Myocyte (in vitro differentiated cells): ENCODE measurements at places on chromosomes 16 and 17. TPM values are rescaled to one million over a fixed set of nuclear protein-coding genes. Genes with fewer than 3 reads are reported as not detected.

DNA sequence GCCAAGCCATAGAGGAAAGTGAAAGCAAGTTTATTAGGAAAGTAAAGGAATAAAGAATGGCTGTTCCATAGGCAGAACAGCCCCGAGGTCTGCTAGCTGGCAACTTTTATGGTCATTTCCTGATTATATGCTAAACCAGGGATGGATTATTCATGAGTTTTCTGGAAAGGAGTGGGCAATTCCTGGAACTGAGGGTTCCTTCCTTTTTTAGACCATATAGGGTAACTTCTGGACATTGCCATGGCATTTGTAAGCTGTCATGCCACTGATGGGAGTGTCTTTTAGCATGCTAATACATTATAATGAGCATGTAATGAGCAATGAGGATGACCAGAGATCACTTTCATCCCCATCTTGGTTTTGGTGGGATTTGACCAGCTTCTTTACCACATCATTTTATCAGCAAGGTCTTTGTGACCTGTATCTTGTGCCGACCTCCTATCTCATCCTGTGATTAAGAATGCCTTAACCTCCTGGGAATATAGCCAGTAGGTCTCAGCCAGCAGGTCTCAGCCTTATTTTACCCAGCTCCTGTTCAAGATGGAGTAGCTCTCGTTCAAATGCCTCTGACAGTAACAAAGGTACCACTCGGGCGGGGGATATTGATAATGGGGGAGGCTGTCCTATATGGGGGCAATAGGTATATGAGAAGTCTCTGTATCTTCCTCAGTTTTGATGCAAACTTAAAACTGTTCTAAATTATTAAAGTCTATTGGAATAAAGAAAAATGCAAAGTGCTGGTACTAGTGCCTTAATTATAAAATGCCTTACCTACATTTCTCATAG lies 38.9 kb upstream of the HELZ start:
- DNase-seq = no peak

GRCh38 chr17:17531156-17531555 lies 35.0 kb upstream of the RASD1 start:
- no peak for DNase-seq

DNA sequence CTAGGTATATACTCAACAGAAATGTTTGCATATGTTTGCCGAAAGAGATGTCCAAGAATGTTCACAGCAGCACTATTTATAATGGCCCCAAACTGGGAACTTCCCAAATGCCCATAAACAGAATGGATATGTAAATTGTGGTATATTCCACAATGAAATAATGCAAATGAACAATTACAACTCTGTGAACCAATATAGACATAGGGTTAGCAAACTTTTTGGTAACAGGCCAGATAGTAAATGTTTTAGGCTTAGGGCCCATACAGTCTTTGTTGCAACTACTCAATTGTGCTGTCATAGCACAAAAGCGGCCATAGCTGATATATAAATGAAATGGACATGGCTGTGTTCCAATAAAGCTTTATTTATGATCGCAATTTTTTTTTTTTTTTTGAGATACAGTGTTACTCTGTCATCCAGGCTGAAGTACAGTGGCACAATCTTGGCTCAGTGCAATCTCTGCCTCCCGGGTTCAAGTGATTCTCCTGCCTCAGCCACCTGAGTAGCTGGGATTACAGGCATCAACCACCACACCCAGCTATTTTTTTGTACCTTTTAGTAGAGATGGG lies 16.5 kb downstream of the XYLT1 start:
- DNase-seq = no peak

DNA sequence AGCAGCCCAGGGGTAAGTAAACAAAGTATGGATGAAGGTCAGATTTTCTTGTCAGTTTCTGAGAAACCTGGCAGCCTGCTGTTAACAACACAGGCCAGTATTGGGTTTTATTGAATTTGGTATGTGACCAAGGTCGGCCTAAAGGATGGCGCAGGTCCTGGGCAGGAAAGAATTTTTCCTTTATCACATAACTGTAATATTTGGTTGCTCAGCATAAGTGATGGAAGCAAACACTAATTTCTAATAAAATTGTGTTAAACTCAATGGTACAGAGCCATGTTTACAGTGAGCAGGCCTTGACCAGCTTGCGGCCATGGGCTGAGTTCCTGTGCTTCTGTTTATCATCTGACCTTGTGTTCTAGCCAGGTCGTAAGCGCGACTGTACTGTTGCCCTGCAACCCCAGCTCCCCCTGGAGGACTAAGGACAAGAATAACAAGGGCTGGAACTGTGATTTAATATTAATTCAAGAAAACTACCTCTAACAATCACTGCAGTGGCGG lies 10.5 kb downstream of the POLDIP2 start:
- DNase-seq = no peak

DNA sequence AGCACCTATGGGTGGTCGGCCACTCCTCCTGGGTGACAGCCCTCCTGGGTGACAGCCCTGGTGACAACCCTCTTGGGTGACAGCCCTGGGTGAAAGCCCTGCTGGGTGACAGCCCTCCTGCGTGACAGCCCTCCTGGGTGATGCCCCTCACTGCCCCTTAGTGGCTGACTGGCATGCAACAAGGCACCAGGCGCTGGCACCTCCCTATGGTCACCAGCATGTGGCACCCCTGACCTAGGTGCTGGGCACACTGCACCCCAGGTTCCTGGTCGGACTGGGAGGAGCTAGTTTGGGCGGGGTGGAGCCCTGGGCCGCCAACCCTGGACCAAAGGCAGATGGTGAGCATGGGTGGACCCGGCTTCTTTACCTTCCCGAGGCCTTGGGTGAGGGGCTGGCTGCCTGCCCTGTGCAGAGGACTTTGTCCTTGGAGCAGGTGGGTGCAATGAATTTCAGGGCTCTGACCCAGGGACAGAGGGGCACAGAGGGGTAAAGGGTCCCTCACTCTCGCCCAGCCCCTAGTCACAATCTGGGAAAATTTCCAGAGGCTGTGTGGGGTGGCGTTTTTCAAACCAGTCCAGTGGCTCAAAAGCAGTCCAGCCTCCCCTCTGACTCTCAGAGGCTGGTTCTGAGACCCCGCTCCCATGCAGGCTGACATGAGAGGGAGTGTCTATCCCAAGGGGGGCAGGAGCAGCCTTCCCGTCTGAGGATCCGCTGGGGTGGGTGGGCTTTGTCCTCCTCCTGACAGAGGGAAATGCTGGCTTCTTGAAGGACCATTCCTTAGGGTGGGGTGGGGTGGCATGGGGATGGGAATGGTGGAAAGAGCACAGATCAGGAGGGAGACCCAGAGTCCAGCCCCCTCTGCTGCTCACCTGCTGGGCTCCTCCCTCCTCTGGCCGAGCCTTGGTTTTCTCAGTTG lies 25.9 kb upstream of the TNFRSF13B start:
- no peak for DNase-seq

DNA sequence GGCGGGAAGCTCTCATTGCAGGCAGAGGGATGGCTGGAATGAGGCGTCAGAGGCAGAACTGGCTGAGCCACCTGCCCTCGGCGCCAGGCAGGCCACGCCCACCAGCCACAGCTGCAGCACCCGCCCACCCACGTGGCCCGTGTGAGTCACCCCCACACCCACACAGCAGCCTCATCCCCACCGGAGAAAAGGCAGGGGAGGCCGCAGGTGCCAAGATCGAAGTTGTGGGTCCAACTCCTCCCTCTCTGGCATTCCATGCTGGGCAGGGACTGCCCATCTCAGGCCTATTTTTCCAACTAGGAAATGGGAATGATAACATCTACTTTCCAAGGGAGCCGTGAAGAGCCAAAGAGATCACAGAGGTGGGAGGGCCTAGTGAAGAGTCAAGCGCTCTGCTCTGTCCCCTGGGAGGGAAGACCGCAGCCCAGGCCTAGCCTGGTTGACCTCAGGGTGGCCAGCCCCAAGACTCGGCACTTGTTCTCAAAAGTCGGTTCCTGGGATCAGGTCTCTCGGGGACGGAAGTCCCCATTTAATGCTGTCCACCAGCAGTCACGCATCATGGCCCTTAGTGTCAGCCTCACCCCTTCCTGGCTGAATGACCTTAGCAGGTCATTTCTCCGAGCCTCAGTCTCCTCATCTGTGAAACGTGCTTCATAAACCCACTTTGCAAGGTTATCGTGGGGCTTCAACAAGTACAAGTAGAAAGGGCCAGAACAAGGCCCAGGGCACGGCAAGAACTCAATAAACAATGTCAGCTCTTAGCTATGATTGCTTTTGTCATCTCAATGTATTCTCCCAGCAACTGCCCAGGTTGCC lies at the start of gene TRPV3:
Gene TRPV3, minus strand, starts transcription at position 45 of the 816 bp plus-strand sequence. CDS start 2,962 bp downstream, outside the sequence.
- peak; percentile 71 for DNase-seq

- DNase-seq = peak; percentile 50
Observed at GRCh38 chr17:5555254-5555653, 29.1 kb downstream of the NLRP1 start.

- DNase-seq = no peak
Observed at GRCh38 chr17:46007461-46007965, 8.5 kb downstream of the STH start.

GRCh38 chr17:75809631-75810111 lies 25.1 kb downstream of the UNK start:
- DNase-seq = no peak

GRCh38 chr17:16879686-16880085 lies 92.2 kb downstream of the TNFRSF13B start:
- no peak for DNase-seq

- peak; percentile 15 for DNase-seq
Observed at GRCh38 chr17:1553354-1554266, 9.0 kb downstream of the PITPNA start.

GRCh38 chr17:50689251-50689650 lies 18.5 kb downstream of the ANKRD40 start:
- peak; percentile 76 for DNase-seq

GRCh38 chr16:16938009-16938408 lies 532.8 kb downstream of the XYLT1 start:
- DNase-seq = no peak

DNA sequence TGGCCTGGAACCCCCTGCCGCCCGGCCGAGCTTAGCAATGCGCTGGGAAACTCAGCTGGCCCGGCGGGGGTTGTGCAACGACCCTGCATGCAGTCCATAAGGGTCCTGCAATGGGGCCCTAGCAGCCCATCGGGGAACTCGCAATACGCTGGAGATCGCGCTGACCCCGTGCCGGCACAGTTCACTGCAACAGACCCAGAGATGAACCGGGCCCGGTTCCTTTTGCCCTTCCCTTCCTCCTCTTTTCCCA lies 375 bp downstream of the SLC25A11 start:
- no peak for DNase-seq

DNA sequence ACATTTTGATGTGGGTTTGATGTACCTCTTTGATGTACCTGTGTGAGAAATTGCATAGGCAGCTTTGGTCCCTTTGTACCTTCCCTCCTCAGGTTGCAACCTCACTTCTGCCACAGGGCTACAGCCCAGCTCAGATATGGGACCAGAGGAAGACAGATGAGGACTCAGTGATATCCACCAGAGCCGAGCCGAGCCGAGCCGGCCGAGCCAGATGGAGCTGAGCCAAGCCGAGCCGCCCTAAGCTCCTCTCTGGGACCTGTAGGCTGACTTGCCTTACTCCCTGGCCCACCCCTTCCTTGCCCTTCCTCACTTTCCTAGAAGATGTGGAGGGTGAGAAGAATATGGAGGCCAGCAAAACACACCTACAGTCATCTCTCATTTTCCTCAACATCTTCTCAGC lies 3.8 kb downstream of the HEATR9 start:
- DNase-seq = no peak

DNA sequence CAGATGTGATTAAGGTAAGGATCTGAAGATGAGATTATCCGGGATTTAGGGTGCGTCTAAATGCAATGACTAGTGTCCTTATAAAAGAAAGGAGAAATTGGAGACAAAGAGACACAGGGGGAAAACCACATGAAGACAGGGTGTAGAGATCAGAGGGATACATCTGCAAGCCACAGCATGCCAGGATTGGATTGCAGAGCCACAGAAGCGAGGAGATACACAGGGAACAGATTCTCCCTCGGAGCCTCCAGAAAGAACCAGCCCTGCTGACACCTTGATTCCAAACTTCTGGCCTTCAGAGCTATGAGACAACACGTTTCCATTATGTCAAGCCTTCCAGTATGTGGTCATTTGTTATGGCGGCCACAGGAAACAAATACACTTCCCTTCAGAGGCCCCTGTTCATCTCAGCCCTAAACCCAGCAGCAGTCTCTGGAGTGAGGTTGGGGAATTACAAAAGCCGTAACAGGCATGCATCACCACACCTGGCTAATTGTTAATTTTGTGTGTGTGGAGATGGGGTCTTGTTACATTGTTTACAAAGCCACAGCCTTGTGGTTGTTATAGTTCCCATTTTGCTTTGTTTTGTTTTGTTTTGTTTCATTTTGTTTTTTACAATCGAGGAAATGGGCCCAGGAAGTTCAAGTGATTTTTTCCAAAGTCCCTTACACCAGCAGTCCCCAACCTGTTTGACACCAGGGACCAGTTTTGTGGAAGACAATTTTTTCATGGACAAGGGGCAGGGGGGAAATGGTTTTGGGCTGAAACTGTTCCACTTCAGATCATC lies 51.6 kb upstream of the LYRM9 start:
- no peak for DNase-seq

- DNase-seq = no peak
Observed at GRCh38 chr17:41167561-41167960, 460 bp downstream of the KRTAP4-3 start.

GRCh38 chr17:8799570-8800212 lies 526 bp upstream of the MFSD6L start:
- no peak for DNase-seq

DNA sequence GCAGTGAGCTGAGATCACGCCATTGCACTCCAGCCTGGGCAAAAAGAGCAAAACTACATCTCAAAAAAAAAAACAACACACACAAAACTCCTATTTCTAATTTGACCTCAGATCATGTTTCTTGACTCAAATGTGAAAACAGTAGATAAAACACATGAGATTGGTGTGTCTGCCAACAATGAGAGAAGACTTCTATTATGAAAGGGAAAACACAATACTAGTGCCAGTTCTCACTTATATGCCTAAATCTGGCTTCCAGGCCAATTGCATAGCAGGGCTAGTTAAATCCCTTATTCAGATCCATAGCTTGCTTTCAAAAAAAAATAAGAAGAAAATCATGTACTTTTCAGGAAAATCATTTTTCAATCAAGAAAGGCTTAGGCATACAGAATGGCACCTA lies 39.4 kb downstream of the AP1G1 start:
- DNase-seq = no peak

DNA sequence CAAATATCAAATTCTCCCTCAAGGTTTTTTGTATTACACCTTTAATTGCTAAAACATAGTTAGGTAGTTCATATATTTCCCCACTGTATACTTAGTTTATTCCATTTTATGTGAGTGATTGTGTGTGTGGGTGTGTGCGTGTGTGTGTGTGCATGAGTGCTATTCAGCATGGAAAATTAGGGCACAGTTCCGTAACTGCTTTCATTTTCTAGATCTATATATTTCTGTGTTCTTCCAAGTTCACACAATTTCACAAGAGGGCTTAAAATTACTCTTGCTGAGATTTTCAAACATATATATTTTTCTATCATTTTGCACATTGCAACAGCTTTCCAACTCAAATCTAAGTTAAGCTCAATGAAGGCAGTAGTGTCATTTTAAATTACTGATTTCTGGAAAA lies 782.9 kb upstream of the SOX9 start:
- DNase-seq = no peak

TAC4 gene
- total RNA-seq = not detected in 2 replicates

RSKR gene
- total RNA-seq = 12.2 and 14.6 TPM in 2 replicates

TMED6 gene
- 0.36 TPM in 1 of 2 replicates, not detected in the other for total RNA-seq

PRSS33 gene
- total RNA-seq = not detected in 2 replicates

PPL gene
- total RNA-seq = 5.9 and 25.4 TPM in 2 replicates

SOST gene
- not detected in 2 replicates for total RNA-seq
